ENCODE measurements at places on chromosomes 16 and 17.

DNA sequence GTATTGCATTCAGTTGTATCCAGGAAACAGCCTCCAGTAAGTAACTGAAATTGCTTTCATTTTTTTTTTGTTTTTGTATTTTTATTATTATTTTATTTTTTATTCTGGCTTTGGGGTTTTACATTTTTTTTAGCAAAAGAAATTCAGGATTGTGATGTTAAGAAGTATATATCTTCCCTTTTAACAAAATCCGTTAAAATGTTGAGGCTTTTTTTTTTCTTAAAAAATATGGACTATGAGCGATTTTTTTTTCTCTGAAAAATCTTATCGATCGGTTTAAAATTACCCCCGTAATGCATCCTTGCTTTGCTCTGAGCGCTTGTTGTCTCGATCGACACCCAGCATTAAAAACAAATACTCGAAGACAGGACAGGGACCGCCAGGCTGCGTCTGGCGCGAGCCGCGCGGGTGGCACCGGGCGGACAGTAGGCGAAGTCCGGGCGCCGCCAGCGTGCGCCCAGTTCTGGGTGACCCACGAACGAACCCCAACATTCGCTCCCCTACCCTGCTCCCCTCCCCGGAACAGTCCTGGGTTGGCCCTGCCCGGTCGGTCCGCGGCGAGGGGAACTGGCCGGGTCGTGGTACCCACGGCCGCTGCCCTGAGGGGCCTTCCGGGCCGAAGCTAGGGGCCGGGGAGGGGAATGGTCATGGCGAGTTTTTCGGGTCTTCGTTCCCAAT lies 482 bp downstream of the BAHCC1 start:
- no peak for DNase-seq

- no peak for DNase-seq
Observed at GRCh38 chr17:3594051-3594800, 15.0 kb downstream of the TRPV1 start.

DNA sequence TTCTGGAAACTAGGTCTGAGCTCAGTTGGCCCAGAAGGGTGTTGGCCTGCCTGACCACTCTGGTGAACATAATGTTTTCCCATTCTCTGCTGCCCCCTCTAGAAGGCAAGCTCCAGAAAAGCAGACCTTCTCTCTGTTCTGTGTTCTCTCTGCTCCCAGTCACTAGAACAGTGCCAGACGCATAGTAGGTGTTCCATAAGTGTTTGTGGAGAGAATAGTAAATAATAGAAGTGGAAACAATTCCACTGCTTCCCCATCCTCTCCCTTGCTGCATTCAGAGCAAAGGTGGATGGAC lies 32.2 kb upstream of the ETV4 start:
- DNase-seq, result no peak

- no peak for DNase-seq
Observed at GRCh38 chr17:72173499-72174116, 52.8 kb downstream of the SOX9 start.

DNA sequence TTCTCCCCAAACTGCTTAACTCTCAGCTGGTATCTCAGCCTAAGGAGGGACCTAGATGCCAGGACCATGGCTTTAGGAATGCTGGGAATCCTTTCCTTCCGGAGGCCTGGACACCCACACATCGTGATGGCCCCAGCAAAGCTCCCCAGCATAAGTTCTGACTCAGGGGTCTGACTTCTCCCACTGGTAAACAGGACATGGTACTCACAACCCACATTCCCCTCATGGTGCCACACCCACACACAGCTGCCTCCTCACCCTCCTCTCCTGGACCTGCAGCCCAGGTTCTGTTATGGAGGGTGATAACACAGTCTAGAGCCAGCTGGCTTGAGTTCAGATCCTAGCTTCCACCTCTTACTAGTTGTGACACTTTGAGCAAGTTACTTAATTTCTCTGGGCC lies 719 bp upstream of the RNF227 start:
- DNase-seq, result no peak

- no peak for DNase-seq
Observed at GRCh38 chr16:87057211-87057881, 259.8 kb downstream of the C16orf95 start.
